ENCODE measurements at places on chromosomes 7 and 10.

GRCh38 chr10:29596826-29597225 is 37.9 kb downstream of the SVIL start:
- DNase-seq: no peak

- DNase-seq: no peak
These were observed 466.1 kb upstream of the NRP1 start for GRCh38 chr10:33800545-33800944.

DNA sequence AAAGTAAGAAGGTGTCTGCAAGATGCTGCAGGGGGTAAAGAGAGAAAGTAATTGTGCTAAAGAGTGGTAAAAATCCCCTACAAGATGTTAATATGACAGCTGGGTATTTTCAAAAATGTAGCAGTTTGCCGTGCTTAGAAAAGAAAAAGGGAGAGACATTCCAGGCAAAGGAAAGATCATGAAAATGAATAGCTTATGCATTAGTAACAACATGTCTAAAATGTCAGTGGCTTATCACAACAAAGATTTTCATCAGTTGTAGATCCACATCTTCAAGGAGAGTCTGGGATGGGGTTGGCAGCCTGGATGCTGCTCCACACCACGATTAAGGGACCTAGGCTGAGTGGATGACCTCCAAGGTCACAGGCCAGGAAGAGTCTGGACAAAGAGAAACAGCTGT is 920.9 kb downstream of the GRID1 start:
- DNase-seq: no peak

GRCh38 chr10:46171661-46172060 is 115.1 kb upstream of the ANTXRL start:
- no peak for DNase-seq

DNA sequence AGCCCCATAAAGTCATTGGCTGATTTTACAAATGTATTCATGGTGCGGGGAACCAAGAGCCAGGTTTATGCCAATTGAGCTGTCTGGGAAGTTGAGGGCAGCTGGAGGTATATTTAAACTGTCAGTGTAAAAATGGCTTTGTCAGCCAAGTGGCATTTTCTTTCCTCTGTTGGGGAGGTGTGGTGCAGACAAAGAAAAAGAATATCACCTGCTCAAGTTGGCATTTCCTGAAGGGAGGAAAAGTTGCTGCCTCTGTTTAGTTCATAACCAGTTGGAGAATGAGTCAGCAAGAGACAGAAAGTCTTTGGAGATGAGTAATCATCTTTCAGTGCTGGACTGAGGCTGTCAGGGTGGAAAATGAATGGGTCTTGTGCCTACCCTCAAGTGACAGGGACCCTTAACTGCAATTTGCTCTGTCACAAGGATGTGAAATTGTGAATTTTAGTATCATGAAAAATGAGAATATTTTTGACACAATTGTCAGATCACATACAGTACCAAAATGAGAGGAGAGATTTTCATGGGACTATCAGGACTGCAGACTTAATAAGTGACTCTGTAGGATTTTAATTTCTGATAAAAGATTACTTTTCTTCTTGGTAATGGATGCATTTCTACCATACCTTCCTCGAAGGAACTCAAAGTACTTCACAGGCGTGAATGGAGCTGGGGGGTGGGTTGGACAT is 137.3 kb downstream of the ANLN start:
- no peak for DNase-seq

DNA sequence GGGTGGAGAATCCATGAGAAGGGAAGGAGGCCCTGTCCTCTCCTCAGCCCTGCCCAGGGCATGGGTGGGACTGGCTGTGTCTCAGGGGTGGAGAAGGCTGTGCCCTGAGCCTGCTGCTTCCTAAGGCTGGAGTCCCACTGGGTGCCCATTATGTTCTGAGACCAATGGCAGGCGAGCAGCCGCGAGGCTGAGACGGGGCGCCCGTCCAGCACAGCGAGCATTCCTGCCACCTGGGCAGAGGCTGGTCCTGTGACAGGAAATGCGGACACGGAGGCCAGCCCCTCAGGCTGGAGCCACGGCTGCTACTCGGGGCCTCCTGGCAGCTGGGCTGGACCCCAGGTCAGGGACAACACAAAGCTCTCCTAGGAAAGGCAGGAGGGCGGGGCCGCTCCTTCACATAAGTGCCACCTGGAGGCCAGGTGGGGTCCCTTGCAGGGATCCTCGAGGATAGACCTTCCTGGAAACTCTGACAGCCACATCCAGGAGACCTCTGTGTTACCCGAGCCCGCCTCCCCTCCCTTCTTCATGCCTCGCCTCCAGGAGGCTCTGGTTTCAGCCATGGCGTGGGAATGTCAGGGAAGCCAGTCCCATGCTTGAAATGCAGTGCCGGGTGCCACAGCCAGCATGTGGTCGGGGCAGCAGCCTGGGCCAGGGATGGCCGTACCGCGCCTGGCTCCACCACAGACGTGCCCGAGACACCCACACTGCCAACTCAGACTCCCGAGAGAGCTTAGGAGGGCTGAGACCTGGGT is 173.9 kb downstream of the USP6NL start:
- no peak for DNase-seq

DNA sequence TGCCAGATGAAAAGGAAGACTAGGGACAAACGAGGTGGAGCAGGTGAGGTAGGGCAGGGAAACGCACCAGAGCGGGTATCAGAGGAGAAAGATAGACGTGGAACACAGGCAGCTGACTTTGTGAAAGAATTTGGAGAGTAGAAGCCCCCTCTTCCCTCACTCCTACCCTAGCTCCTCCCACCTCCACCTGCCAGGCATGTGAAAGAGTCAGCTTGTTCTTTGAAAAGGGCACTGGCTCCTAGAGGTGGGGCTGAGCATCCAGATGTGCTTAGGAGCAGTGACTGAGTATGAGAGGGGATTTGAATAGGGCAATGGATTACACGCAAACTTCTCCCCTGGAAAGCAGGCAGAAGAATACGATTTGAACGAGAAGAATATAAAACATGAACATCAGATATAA is 174.2 kb upstream of the INHBA start:
- DNase-seq: no peak

GRCh38 chr7:11709196-11709595 is 122.8 kb downstream of the THSD7A start:
- no peak for DNase-seq

DNA sequence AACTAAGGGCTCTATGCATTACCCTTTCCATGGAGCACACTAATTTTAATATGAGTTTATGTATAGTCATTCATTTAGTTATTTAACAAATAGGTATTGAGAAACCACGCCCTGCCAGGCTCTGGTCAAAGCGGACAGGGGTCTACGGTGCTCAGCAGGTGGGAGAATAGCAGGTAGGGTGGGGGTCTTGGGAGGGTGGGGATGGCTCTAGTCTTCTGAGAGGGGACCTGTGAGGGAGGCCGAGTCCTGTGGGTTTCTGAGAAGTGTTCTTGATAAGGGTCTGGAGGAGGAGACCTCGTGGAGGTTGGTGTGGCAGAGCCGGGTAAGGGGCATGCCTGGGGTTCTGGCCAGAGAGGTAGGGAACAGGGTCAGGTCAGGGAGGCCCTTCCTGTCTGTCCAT is 1.1 kb downstream of the WDFY4 start:
- no peak for DNase-seq

Measured in naive thymus-derived CD8-positive, alpha-beta T cell (primary cell).